ENCODE measurements at places on chromosomes 5 and 9.

- H3K27me3 ChIP-seq: no peaks in the 10 kb centered on the region
- no peaks in the 10 kb centered on the region for H3K4me1 ChIP-seq
- no peak for DNase-seq
- no peaks in the 10 kb centered on the region for H3K36me3 ChIP-seq
- no peak overlapping the region for H3K4me3 ChIP-seq
- no peak overlapping the region for H3K27ac ChIP-seq
Observed at GRCh38 chr5:132209131-132209530, 18.5 kb downstream of the P4HA2 start.

- H3K4me3 ChIP-seq: no peak overlapping the region
- H3K27me3 ChIP-seq: no peaks in the 10 kb centered on the region
- peaks cover 77% of the 10 kb centered on the region for H3K36me3 ChIP-seq
- no peak overlapping the region for H3K27ac ChIP-seq
- H3K4me1 ChIP-seq: no peaks in the 10 kb centered on the region
Observed at GRCh38 chr5:80747922-80748321, 93.1 kb upstream of the DHFR start.

DNA sequence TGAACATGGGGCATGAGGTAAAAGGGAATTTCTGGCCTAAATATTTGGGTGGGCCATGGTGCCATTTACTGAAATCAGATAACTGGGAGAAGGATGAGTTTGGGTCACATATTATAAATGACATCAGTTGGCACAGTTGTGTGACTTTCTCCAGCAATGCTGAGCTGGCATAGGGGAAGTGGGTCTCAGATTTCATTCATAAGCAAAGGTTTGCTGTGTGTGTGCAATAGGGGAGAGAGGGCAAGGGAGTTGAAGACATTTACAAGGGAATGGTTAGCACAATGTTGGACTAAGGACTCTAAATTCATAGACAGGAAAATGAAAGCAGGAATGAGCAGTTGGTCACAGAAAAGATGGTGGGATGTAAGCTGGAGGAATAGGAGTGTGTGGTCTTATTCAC is 47.8 kb upstream of the KLF9 start:
- DNase-seq: no peak
- H3K27ac ChIP-seq: no peak overlapping the region
- no peaks in the 10 kb centered on the region for H3K36me3 ChIP-seq
- H3K4me1 ChIP-seq: peaks cover 18% of the 10 kb centered on the region
- no peak overlapping the region for H3K4me3 ChIP-seq

- no peak overlapping the region for H3K27ac ChIP-seq
- DNase-seq: no peak
- no peaks in the 10 kb centered on the region for H3K4me1 ChIP-seq
- no peak overlapping the region for H3K4me3 ChIP-seq
Observed at GRCh38 chr9:104073770-104074133, 20.4 kb upstream of the SMC2 start.

All from activated CD8-positive, alpha-beta T cell treated with anti-CD3 and anti-CD28 coated beads for 36 hours (primary cell).